ENCODE measurements at places on chromosomes 13 and 19. TPM values are rescaled to one million over a fixed set of nuclear protein-coding genes. Genes with fewer than 3 reads are reported as not detected.

MBD3L2 gene
- polyA plus RNA-seq, result not detected

C1QTNF9 gene
- 2.4 TPM for polyA plus RNA-seq

FAM83E gene
- polyA plus RNA-seq, result not detected

ZNF610 gene
- polyA plus RNA-seq, result 2.4 TPM

GGN gene
- polyA plus RNA-seq, result 0.42 TPM

DNA sequence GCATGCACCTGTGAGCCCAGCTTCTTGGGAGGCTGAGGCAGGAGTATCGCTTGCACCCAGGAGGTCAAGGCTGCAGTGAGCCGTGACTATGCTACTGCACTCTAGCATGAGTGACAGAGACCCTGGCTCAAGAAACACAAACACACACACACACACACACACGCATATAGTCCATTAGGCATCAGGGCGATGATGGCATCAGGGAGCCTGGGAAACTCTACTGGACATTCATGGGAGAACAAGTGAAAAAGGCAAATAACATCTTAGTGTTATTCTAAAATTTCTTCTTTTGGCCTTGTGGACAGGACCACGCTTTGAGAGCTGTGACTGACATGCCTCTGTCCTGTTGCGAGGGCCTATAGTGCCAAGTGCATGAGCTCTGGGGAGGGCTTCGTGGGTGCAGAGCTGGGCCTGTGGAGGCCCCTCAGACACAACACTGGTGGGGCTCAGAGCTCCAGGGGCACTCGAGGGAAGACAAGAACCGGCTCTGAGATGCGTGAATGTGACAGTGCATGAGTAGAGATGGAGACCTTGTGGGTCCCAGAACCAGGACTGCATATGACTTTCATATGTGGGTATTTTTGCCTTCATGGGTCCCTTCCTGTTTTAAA lies 8.0 kb upstream of the USF2 start:
- H3K27ac ChIP-seq, result no peak overlapping the region
- DNase-seq, result no peak
- no peaks in the 10 kb centered on the region for H3K36me3 ChIP-seq
- peaks cover 19% of the 10 kb centered on the region for H3K4me1 ChIP-seq
- no peaks in the 10 kb centered on the region for H3K27me3 ChIP-seq

GRCh38 chr19:16594131-16594586 lies 21.9 kb upstream of the SLC35E1 start:
- no peak overlapping the region for H3K27ac ChIP-seq
- no peaks in the 10 kb centered on the region for H3K36me3 ChIP-seq
- no peak overlapping the region for H3K4me3 ChIP-seq
- H3K4me1 ChIP-seq, result peaks cover 49% of the 10 kb centered on the region
- DNase-seq, result no peak
- H3K27me3 ChIP-seq, result no peaks in the 10 kb centered on the region

DNA sequence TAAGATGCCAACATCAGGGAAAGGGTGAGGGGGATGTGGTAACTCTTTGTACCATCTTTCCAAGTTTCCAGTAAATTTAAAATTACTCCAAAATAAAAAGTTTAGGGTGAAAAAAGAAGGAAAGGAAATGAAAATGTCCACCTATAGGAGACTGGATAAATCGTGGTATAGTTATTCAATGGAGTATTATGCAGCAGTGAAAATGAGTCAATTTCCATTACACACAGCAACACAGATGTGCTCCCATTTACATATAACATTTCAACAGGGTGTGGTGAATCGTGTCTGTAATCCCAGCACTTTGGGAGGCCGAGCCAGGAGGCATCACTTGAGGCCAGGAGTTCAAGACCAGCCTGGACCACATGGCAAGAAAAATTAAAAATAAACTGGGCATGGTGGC lies 7.4 kb upstream of the ZNF541 start:
- DNase-seq, result no peak
- H3K4me1 ChIP-seq, result no peaks in the 10 kb centered on the region
- no peaks in the 10 kb centered on the region for H3K27me3 ChIP-seq

- H3K4me3 ChIP-seq, result no peak overlapping the region
- no peak for DNase-seq
- peaks cover 4% of the 10 kb centered on the region for H3K36me3 ChIP-seq
Observed at GRCh38 chr13:95704510-95704909, 27.6 kb downstream of the DNAJC3 start.

DNA sequence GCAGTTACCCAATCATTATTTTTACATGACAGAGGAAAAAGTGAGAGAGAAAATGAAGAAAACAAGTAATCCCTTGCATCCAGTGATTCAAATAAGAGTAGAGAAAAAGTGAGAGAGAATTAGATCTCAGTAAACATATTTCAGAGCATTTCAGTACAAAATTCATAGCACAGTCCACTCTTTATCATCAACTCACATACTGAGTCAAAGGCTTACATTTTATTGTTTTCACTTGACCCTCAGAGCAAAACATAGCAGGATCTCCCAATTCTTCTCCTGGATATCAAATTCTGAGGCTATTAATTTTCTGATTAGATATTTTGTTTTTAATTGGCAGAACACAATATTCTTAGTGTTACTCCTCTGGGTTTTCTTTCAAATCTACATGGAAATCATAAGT lies 1568.3 kb upstream of the PRR20A start:
- DNase-seq, result no peak
- H3K4me3 ChIP-seq, result no peak overlapping the region
- H3K36me3 ChIP-seq, result no peaks in the 10 kb centered on the region

GRCh38 chr13:66958611-66959010 lies 271.5 kb downstream of the PCDH9 start:
- H3K27me3 ChIP-seq, result no peaks in the 10 kb centered on the region
- DNase-seq, result no peak
- H3K36me3 ChIP-seq, result no peaks in the 10 kb centered on the region

DNA sequence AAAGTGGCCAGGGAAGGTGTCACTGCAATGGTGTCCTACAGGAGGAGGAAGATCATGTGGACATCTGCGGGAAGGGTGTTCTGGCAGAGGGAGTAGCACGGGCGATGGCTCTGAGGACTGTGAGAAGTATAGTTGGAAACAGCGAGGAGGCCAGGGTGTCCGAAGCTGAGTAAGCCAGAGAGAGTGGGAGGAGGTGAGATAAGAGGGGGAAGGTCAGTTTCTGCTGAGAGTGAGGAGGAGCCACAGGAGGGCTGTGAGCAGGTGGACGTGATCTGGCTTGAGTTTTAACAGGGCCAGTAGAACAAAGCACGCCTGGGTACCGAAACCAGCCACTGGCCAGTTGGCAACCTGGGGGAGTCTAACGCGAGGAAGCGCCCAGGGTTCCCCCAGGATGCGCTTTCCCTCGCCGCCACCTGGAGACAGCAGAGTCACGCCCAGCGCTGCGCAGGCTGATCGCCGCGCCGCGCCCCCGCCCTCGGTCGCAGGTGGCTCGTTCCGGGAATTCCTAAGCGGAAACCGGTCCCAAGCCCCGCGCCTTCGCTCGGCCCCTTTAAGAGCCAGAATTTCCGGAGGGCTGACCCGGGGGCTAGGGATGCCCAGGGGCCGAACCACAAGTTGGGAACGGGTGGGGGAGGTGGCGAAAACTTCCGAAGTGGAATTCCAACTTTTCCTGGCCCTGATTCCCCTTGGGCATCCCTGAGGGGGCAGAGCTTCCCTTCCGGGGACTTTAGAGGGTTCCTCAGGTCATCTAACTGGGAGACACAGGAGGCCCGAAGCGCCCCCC lies 1.1 kb upstream of the LSR start:
- no peaks in the 10 kb centered on the region for H3K36me3 ChIP-seq
- no peak for DNase-seq
- peak overlapping the region; percentile 34 for H3K4me3 ChIP-seq
- peaks cover 18% of the 10 kb centered on the region for H3K27me3 ChIP-seq
- peak overlapping the region; percentile 69 for H3K27ac ChIP-seq

- no peaks in the 10 kb centered on the region for H3K27me3 ChIP-seq
- peaks cover 70% of the 10 kb centered on the region for H3K4me1 ChIP-seq
- no peaks in the 10 kb centered on the region for H3K36me3 ChIP-seq
- H3K27ac ChIP-seq, result no peak overlapping the region
- DNase-seq, result no peak
- H3K4me3 ChIP-seq, result no peak overlapping the region
Observed at GRCh38 chr19:19425170-19425875, 19.8 kb downstream of the GATAD2A start.

- H3K4me1 ChIP-seq, result no peaks in the 10 kb centered on the region
- DNase-seq, result no peak
- no peak overlapping the region for H3K27ac ChIP-seq
Observed at GRCh38 chr19:24046550-24046949, 40.4 kb upstream of the ZNF254 start.

DNA sequence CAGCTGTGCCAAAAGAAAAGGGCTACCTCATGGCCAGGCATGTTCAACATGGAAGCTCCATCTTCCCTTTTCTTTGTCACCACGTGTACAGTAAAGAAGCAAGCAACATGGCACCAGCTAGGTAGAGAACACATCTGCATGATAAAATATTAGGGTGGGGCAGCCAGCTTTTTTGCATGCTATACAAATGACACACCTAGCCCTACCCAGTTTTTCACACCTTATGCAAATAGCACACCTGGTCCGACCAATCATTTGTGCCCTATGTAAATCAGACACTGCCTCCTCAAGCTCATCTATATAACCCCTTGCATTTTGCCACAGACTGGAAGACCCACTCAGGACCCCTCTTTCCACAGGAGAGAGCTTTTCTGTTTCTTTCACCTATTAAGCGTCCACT lies 85.5 kb downstream of the STOML3 start:
- no peaks in the 10 kb centered on the region for H3K27me3 ChIP-seq
- DNase-seq, result no peak
- no peak overlapping the region for H3K4me3 ChIP-seq
- no peak overlapping the region for H3K27ac ChIP-seq

GRCh38 chr19:47240556-47240955 lies 9.6 kb upstream of the BBC3 start:
- no peaks in the 10 kb centered on the region for H3K4me1 ChIP-seq
- H3K27me3 ChIP-seq, result no peaks in the 10 kb centered on the region
- no peak for DNase-seq
- no peak overlapping the region for H3K27ac ChIP-seq

DNA sequence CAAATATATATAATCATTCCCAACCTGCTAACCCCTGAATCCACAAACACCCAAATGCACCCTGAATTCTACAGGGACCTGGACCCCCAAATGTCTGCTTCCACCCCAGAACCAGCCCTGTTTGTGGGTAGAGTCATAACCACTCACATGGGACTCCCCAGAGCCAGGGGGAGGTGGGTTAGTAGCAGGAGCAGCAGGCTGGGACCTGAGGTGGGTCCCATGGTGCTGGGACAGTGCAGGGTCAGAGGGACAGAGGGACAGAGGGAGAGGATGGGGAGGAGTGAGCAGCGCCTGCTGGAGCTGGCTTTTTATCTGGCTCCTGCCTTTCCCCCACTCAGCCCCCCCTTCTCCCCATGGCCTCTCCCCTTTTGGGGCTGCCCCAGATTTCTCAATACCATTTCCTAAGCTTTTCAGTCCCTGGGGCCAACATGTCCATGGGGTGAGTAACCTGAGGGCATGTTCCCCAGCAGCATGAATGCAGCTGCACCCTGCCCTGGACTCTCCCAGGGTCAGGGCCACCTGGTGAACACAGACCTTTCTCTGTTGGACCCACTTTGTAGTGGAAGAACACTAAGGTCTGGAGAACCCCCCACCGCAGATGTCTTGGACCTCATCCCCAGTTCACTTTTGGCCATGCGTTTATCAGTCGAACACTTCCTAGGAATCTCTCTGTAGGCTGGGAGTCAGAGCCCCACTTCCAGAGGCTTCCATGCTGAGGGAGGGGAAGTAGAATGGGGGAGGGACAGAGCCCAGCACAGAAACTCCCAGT lies at the start of gene C3:
Gene C3 (minus strand): TSS at position 282 of the 769 bp plus-strand sequence. CDS start 61 bp downstream, at position 221.
- peak; percentile 63 for DNase-seq
- no peak within 1 kb of the TSS for H3K27ac ChIP-seq
- H3K4me3 ChIP-seq, result peak within 1 kb of the TSS; percentile 32
- H3K27me3 ChIP-seq, result no peaks in the 10 kb centered on the region
- no peaks in the 10 kb centered on the region for H3K36me3 ChIP-seq
- no peaks in the 10 kb centered on the region for H3K4me1 ChIP-seq

- H3K36me3 ChIP-seq, result no peaks in the 10 kb centered on the region
- H3K4me1 ChIP-seq, result peaks cover 22% of the 10 kb centered on the region
- H3K4me3 ChIP-seq, result no peak overlapping the region
- H3K27me3 ChIP-seq, result no peaks in the 10 kb centered on the region
- DNase-seq, result peak; percentile 64
Observed at GRCh38 chr19:37932985-37933936, 26.3 kb downstream of the SIPA1L3 start.

DNA sequence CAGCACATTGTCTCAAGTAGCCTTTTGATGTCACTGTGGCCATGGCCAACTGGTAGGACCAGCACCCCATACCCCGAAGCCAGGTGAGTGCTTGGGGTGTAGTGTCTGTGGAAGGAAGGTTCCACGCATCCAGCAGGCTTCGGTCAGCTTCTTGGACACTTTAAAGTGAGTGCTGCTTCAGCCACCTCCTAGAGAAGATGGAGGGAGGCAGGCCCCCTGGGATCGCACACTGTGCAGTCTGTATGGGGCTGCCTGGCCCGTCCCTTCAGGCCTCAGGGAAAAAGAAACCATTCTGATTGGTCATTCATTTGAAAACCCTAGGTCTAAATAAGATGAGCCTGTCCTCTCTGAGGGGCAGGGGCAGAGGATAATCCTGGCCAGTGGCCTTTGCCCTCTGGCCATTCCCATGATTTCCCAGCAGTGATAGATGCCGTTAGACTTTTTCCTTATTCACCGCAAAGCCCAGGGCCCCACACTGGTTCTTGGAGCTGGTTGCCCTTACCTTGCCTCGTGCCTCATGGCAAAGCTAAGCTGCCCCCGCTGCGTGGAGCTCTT lies 30.7 kb downstream of the GATAD2A start:
- no peak overlapping the region for H3K27ac ChIP-seq
- no peaks in the 10 kb centered on the region for H3K27me3 ChIP-seq
- H3K36me3 ChIP-seq, result no peaks in the 10 kb centered on the region
- H3K4me1 ChIP-seq, result peaks cover 61% of the 10 kb centered on the region

- no peak for DNase-seq
- H3K36me3 ChIP-seq, result no peaks in the 10 kb centered on the region
- no peak overlapping the region for H3K4me3 ChIP-seq
Observed at GRCh38 chr19:4038661-4039423, 27.9 kb downstream of the ZBTB7A start.

- no peak overlapping the region for H3K4me3 ChIP-seq
- DNase-seq, result no peak
- peaks cover 23% of the 10 kb centered on the region for H3K36me3 ChIP-seq
- peaks cover 13% of the 10 kb centered on the region for H3K27me3 ChIP-seq
Observed at GRCh38 chr19:17866312-17866963, 5.3 kb upstream of the SLC5A5 start.

- H3K4me1 ChIP-seq, result no peaks in the 10 kb centered on the region
- no peak overlapping the region for H3K27ac ChIP-seq
- DNase-seq, result no peak
- no peak overlapping the region for H3K4me3 ChIP-seq
- H3K36me3 ChIP-seq, result no peaks in the 10 kb centered on the region
- no peaks in the 10 kb centered on the region for H3K27me3 ChIP-seq
Observed at GRCh38 chr19:3471954-3472655, 8.2 kb downstream of the SMIM24 start.

DNA sequence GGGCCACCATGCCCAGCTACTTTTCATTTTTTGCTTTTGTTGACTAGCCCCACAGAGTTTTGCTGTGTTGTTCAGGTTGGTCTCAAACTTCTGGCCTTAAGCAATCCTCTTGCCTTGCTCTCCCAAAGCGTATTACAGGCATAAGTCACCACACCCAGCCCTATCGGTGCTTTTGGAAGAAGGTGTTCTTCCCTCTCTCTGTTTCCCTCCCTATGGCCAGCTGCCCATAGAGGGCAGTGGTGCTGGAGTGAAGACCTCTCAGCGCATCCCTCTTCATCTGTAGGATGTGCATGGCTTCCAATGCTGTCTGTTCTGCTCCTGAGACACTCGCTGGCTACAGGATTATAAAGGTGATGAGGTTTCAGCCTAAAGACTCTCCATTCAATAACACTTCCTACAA lies 1.3 kb upstream of the CD22 start:
- no peak overlapping the region for H3K27ac ChIP-seq
- no peaks in the 10 kb centered on the region for H3K4me1 ChIP-seq
- no peaks in the 10 kb centered on the region for H3K36me3 ChIP-seq
